ENCODE measurements at places on chromosomes 5 and 9.

DNA sequence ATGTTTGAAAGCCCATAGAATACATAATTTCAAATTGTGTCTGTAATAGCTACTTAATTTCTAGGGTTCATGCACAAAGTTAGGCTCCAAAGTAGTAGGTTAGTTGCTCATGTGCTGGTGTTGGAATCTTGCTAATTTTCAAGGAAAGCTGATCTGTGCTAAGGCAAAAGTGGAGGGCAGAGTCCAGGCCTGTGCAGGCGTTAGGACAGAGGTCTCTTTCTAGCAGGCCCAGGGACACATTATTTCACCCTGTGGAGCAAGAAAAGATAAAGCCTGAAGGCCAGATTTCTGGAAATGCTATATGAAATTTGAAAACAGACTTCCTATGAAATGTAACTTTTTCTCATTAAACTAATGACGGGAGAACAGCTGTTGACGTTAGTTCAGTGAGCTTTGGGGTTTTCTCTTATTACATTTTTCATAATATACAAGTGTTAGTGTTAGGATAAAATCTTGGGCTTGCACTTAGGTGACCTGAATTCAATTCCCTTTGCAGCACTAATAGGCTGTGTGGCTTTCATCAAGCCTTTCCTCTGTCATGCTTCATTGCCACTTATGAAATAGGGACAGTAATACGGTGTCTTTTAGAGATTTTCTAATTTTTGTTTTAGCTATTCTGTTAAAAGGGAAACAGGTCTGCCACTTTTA lies 196.7 kb upstream of the HAPLN1 start:
- DNase-seq: no peak

DNA sequence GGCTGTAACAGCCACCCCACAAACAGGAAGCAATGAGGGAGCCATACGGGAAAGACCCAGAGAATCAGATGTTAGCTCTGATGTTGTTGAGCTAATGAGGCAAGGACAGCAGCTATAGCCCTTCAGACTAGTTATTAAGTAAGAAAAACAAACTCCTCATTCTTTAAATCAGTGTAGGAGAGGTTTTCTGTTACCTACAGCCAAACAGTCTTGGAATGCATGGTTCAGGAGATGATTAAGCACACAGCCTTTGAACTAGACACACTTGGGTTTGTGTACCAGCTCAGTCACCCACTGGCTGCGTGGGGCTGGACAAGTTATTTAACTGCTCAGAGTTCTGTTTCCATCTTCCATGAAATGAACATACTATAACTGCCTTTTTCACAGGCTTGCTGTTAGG lies 68.1 kb downstream of the SPOCK1 start:
- DNase-seq: no peak

GRCh38 chr5:153094333-153094732 lies 396.1 kb upstream of the GRIA1 start:
- no peak for DNase-seq

- DNase-seq: no peak
Observed at GRCh38 chr9:90774682-90775081, 26.9 kb upstream of the SYK start.

- no peak for DNase-seq
Observed at GRCh38 chr5:1913578-1913977, 30.9 kb upstream of the IRX4 start.

- no peak for DNase-seq
Observed at GRCh38 chr5:168590666-168591065, 11.5 kb upstream of the PANK3 start.

GRCh38 chr5:12910641-12911040 lies 1006.4 kb upstream of the CTNND2 start:
- DNase-seq: no peak

All from NCI-H187 (cell line).